ENCODE measurements at places on chromosomes 7 and 10. TPM values are rescaled to one million over a fixed set of nuclear protein-coding genes. Genes with fewer than 3 reads are reported as not detected.

DNA sequence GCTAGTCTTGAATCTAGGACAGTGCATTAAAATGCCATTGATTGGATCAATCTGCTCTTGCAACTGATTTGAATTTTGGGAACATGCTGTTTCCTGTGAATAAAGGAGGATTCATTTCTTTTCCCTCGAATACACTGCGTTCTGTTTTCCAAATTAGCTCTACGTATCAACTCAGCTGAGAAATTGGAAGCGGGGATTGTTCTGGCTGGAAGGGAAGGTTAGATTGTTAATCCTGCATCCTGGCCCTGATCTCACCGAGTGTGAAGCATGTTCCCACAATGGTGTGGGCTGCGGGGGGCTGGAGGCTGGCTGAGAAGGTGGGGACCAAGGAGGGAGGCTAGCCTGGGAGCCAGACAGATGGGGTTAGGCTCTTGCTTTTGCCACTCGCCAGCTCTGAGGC lies 17.6 kb downstream of the HTRA1 start:
- DNase-seq, result no peak

- DNase-seq, result no peak
These were observed 935 bp downstream of the TM9SF3 start for GRCh38 chr10:96585736-96586418.

DNA sequence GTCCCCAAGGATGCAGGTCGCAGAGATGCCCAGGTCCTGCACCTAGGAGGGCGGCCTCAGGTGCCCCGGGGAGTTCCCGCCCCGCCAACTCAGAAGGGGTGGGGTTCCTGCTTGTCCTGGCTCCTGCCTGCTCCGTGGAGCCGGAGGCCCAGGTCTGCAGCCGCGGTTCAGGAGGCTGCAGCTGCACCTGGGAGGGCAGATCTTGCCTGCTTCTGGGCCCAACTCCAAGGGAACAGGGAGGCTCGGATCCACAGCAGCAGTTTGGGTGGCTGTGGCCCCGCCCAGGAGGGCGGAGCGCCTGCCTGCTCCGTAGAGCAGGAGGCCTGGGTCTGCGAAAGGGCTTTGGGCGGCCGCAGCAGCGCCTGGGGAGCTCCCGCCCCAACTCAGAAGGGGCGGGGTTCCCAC lies 108.2 kb upstream of the EGR2 start:
- DNase-seq, result peak; percentile 4

DNA sequence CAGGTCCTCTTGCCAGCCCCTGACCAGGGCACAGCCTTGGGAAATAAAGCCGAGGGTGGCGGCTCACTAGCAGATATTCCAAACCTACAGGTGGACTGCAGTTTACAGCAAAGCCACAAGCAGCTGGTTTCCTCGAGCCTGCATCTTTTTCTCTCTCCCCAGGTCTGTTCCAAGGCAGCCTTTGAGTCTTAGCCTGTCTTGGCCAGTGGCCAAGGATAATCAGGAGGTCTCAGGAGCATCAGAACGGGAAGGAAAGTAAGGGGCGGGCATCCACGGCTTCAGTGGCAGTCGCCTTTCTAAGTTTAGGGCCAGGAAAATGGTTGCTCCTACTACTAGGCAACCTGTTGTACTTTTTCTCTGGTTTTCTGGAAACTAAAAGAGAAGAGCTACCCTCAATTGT lies 219.7 kb upstream of the ZMIZ1 start:
- no peak for DNase-seq

DNA sequence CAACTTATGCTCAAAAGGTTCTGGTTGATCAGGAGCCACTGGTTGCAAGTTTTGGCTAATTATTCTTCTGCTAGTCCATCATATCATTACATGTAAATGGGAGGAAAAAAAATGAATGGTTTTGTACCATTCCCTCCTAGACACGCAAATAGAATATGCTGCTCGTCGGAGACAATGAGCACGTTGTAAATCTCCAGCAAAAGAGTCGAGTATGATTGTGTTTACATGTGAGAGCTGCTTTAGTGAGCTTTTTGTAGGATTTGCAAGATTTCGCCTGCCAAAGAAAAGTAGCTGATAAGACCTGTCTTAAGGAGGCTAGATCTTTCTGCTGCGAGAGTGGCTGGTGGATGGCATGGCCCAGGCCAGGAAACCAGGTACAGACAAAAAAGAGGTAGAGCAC lies 109.0 kb downstream of the ZMYND11 start:
- no peak for DNase-seq

GRCh38 chr7:36408589-36408988 lies 18.9 kb downstream of the ANLN start:
- DNase-seq, result no peak

DNA sequence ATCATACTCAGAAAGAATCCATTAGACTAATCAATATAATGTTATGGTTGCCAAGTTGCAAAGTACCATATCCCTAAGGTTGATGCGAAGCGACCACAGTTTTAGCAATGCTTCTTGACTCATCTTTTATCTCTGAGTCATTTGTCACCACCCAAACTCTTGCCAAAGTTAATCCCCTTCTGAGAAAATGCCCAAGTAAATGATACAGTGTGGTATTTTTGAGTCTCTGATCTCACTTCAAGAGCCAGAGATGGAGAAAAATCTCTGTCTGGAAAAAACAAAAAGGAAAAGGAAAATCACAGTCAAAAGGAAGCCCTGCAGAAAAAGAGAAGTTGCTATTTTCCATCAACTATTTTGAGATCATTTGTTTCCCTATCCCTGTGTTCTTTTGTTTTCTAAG lies 26.7 kb upstream of the OTUD1 start:
- DNase-seq, result no peak

DNA sequence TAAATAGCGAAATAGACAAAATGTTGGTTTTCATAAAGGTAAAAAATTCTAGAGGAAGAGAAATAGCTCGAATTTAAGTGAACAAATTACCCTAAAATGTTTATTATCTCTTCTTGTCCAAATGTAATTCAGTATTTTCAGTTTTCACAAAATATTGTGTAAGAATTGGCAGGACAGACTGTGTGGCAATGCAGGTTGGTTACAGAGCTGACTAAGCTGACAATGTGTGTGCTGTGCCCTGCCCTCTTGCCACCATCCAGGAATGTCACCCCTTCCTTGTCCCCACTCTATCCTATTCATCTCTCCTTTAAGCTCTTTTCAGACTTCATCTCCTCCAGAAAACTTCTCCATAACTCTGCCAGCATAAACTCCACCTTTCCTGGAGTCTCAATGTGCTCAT lies 46.1 kb downstream of the COL28A1 start:
- no peak for DNase-seq

- no peak for DNase-seq
These were observed 802.3 kb upstream of the SORCS1 start for GRCh38 chr10:107966826-107967225.

- no peak for DNase-seq
These were observed 125.2 kb upstream of the RET start for GRCh38 chr10:42951486-42952251.

DNA sequence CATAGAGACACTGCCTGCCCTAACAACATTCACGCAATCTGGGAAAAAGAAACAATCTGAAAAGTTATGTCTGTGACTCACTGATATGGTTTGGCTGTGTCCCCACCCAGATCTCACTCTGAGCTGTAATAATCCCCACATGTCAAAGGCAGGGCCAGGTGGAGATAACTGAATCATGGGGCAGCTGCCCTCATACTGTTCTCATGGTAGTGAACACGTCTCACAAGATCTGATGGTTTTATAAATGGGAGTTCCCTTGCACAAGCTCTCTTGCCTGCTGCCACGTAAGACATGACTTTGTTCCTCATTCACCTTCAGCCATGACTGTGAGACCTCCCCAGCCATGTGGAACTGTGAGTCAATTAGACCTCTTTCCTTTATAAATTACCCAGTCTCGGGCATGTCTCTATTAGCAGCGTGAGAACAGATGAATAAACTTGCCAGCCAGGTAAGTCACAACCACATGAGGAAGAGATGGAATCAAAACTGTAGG lies 341.5 kb upstream of the AOAH start:
- DNase-seq, result no peak

GRCh38 chr10:126908729-126909128 lies 3.5 kb downstream of the DOCK1 start:
- DNase-seq, result no peak

- no peak for DNase-seq
These were observed 16.1 kb upstream of the DMBT1 start for GRCh38 chr10:122544493-122544892.

DNA sequence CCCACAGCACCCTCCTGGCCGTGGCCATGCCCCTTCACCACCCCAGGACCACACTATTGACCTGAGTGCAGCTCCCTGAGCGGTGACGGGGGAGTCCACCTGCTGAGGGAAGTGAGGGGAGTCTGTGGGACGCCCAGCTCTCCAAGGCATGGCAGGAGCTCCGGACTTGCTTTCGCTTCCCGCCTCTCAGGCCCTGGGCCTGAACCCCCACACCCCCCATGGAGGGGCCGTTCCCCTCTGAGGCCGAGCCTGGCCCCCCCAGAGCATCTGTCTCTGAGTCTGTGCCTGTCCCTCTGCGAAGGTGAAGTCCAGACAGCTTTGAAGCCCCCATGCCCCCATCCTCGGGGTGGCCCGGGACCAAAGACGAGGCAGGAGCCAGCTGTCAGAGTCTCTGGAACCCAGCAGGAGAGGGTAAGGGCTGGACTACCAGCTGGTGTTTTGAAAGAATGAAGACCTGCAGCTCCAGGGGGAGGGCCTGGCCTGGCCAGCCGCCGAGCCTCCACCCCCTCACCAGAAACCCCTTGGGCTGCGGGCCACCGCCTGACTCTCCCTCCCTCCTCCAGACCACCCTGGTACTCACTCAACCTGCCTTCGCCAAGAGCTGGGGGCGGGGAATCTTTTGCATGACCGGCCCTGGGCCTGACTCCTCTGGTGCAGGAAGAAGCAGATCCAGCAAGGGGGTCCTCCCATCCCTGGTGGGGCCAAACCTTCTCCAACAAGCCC lies 114.0 kb downstream of the PDGFA start:
- DNase-seq, result no peak

- DNase-seq, result no peak
These were observed 34.6 kb downstream of the MGAM start for GRCh38 chr7:142030294-142030693.

DNA sequence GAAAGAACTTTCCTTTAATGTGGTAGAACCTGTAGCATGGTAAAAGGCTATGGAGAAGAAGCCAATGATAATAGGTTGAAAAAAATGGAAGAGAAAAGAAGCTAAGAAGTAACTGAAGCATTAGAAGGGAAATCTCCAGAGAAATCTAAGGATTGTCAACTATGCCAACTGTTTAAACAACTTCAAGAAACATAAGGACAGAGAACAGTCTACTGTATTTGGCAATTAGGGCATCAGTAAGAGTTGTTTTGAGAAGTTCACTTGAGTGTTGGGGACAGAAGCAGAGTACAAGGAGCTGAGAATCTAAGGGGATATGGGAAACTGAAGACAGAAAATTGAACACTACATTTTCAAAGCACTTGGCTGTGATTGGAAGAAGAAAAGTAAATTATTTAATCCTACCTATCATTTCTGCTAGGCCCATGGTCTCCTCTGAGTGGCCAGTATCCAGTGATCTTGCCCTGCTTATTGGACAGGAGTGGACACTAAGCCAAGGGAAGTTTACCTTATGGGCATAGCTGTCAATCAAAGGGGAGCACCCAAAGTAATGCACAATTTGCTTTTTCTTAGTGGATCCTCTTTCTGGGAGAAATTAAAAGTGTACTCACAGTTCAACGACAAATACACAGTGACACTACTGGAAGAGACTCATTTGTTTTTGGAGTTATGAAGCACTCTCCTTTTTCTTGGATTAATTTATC lies 56.4 kb upstream of the CCDC71L start:
- no peak for DNase-seq

- no peak for DNase-seq
These were observed 69.9 kb upstream of the LRRC4 start for GRCh38 chr7:128100949-128101713.

GRCh38 chr7:34096198-34096651 lies 190.9 kb downstream of the BMPER start:
- no peak for DNase-seq

DNA sequence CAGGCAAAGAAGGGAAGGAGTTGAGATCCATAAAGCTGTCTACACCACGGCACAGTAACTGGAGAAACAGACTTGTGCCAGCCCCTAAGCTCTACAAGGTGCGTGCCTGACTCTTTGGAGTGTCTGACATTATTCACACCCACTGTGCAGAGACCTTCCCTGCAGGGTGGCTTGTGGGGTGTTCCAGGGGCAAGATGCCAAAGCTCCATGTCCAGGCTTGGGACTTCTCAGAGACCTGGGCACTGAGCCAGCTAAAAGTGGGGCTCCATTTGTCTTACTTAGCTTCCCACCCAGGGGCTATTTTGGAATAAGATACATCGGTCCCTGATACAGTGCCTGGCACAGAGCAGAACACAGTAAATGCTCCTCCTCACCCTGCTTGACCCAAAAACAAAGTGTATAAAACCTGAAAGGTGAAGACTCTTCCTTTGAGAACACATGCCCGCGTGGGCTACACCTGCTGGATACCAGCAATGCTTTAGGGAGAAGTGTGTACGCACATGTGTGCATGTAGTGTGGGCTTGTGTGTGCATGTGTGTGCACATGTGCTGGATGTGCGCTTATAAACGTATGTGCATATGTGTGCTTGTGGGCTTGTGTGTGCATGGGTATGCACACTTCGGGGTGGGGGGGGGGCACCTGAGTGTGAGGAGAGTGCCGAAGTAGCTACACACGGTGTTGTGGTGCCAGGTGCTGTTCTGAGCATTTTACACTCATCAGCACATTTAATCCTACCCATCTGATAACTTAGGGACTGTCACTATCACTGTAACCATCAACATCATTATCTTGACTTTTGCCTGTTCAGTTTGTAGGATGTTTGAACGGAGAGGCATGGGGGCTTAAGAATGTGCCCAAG lies 143.0 kb downstream of the ARHGAP22 start:
- DNase-seq, result no peak

Gene SRI
- total RNA-seq, result 114 TPM

Gene TLX1
- not detected for total RNA-seq

Gene CYP2C8
- not detected for total RNA-seq

Gene RHBDD2
- total RNA-seq, result 53.4 TPM

Gene ADRB1
- total RNA-seq, result 2.4 TPM

Gene CRYGN
- 0.07 TPM for total RNA-seq

Gene ITGA8
- not detected for total RNA-seq

Measured in NCI-H460 (cell line).